ENCODE measurements at places on chromosomes 4 and X.

DNA sequence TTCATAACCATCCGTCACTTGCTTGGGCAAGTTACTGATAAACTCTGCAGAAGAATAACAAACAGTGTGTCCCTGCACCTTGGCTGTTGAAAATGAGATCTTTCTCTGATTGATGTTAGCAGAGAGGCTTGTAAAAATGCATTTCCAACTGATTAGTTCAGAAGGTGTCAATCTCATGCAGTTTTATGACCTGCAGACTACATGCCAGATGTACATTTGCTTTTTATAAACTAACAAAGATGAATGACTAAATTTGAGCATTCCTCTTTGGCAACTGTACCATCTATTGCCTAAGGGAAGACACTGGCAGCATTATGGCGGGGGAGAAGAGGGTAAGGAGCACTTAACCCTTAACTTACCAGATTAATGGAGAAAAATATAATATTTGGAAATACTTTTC, 192.8 kb downstream of the DCTD start:
- DNase-seq: no peak

DNA sequence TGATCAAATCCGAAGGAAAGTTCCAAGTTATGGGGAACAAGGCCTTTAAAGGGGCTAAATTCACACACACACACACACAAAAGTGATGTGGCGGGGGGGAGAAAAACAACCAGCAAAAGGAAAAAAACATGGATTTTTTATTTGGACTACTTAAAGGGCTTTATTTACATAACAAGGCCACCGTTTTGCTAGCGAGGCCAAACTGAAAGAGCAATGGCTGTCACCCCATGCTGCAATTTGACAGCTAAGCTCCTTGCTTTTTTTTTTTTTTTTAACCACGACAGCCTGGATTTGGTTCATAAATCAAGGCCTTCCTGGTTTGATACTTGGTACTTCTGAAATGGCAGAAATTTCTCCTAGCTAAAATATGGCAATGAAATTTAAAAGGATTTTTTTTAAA, 99.6 kb upstream of the PTCHD1 start:
- no peak for DNase-seq

- no peak for DNase-seq
Measured at GRCh38 chrX:21806691-21807090, 32.7 kb upstream of the MBTPS2 start.

GRCh38 chr4:89427782-89428181, 120.2 kb upstream of the GPRIN3 start:
- no peak for DNase-seq

- no peak for DNase-seq
Measured at GRCh38 chr4:120316416-120316815, 249.8 kb upstream of the MAD2L1 start.

DNA sequence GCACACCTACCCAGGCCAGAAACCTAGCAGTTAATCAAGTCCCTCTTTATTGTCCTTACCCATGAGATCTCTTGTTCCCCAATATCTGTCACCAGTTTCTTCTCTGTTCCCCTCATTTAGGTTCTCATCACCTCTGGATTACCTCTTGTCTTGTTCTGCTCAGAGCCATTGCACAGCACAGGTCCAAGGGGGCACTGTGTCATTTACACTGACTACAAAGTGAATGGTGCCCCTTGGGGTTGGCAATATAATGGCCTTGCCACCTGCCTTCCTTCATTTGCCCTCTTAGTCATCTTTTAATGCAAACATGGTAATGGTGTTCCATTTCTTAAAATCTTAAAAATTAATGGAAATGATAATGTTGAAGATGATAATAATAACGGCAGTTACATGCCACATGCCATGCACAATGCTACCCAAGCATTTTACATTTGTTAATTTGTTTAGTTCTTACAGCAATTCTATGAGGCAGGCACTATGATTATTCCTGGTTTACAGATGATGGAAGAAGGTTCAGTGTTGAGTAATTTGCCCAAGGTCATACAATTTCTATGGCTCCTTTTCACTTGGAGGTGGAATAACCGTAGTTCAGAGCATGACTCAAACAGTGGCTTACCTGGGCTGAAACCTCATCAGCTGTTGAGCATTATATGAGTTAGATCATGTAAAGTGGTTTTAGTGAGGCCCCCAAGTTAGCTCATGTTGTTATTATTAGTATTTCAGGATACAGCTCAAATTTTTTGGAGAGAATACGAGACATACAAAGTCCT, 117.9 kb downstream of the RASL11B start:
- no peak for DNase-seq

GRCh38 chr4:24489870-24490269, 94.5 kb downstream of the DHX15 start:
- no peak for DNase-seq

Measured in amygdala (tissue), 56 donors.